B cell (primary cell): ENCODE measurements at places on chromosomes 12 and 14. TPM values are rescaled to one million over a fixed set of nuclear protein-coding genes. Genes with fewer than 3 reads are reported as not detected.
A peak's percentile ranks its signal among the peaks of the same experiment; 100 is the strongest.

GRCh38 chr12:72464471-72464870, 192.3 kb downstream of the TRHDE start:
- DNase-seq: no peak

DNA sequence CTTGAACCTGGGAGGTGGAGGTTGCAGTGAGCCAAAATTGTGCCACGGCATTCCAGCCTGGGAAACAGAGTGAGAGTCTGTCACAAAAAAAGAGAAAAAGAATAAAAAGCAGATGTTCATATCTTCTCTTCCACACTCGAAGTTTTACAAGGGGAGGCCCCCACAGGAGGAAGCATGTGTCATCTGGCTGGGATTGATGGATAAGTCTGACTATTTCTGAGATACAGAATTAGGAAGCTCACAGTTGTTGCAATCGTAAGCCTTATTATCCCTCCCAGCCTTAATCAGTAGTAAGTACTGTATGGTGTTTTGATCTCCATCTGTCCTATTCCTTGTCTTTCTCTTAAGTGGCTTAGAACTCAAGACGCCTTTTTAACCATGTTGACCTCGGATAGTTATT, 31.9 kb upstream of the RASSF8 start:
- no peak for DNase-seq

- no peak for DNase-seq
Measured at GRCh38 chr14:96509457-96510090, 7.4 kb downstream of the PAPOLA start.

- DNase-seq: no peak
Measured at GRCh38 chr14:33349871-33350270, 411.2 kb downstream of the NPAS3 start.

DNA sequence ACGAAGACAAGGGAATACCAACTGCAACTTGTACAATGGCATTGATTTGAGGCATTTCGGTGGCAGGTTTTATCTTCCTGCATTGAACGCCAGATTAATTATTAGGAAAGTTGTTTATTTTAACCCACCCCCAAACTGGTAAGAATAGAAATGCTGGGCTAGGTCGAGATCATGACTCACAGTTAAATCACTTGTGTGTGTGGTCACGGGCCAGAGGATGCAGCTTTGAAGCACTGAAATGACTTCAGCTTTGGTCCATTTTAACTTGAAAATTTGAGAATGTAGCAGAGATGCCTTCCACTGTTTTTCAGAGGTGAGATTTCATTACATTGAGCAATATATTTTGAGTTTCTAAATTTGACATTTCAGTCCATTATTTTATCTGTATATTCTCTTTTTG, 23.6 kb upstream of the KCNH3 start:
- no peak for DNase-seq

DNA sequence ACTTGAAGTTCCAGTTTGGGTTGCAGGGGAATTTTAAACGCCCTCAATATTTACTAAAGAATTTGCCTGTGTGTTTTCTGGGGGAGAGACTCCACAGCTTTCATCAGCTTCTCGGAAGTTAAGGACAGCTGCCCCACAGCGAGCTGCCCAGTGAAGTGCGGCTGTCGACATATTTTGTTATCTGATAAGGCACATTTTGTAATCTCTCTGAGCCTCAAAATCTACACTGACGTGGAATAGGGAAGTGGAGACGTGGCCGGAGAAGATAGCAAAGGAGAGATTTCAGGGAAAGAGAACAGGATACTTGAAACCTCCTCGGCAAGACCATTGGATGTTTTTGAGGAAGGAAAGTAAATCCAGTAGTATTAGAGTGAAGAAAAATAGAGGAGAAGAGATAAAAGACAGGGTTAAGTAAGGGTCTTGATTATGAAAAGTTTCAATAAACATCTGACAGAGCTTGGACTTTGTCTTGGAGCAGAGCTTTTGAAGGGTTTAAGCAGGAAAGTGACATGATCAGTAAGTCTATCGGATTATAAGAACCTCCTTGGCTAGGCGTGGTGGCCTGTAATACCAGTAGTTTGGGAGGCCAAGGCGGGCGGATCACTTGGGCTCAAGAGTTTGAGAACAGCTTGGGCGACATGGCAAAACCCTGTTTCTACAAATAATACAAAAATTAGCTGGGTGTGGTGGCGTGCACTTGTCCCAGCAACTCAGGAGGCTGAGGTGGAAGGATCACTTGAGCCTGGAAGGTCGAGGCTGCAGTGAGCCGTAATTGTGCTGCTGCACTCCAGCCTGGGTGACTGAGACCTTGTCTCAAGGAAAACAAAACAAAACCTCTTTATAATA, 1.1 kb downstream of the POLR3B start:
- peak; percentile 10 for DNase-seq

HOXC12 gene
- not detected in 2 replicates for total RNA-seq

DNA sequence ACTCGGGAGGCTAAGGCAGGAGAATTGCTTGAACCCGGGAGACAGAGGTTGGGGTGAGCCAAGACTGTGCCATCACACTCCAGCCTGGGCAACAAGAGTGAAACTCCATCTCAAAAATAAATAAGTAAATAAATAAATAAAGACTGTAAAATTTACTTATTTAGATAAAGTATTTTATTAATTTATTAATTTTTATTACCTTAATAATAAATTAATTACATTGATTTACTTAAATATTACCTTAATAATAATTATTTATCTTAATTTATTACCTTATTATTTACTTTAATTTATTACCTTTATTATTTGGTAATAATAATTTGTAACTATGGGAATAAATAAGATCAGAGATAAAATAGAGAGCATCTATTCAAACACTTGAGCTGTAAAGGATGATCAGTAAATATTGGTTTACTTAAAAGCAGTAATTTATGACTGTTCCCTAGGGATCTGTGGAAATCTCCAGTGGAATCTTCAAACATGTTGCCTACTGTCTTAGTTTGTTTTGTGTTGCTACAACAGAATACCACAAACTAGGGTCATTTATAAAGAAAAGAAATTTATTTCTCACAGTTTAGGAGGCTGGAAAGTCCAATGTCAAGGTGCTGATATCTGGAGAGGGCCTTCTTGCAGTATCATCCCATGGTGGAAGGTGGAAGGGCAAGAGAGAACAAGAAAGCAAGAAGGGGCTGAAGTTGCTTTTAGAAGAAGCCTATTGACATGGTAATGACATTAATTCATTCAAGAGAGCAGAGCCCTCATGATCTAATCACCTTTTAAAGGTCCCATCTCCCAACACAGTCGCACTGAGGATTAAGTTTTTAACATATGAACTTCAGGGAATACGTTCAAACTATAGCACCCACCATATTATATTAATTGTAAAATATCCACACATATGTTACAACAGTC, 37.1 kb downstream of the SOCS2 start:
- DNase-seq: no peak
